ENCODE measurements at places on chromosomes 2 and 18.

DNA sequence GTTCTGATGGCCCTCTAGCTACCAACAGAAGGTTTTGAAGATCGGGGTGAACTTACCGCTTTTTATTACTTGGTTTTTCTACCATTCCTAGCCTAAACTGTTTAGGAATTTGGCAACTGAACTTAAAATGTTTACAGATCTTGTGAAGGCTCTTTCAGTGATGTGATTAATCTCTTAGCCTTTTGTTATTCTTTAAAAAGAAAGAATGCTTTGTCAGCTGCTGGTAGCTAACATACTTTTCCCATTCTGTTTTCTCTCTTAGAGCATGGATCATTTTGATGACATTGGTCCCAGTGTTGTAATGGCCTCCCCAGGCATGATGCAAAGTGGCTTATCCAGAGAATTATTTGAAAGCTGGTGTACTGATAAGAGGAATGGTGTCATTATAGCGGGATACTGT is 18.1 kb downstream of the CPSF3 start:
- no peak for DNase-seq

DNA sequence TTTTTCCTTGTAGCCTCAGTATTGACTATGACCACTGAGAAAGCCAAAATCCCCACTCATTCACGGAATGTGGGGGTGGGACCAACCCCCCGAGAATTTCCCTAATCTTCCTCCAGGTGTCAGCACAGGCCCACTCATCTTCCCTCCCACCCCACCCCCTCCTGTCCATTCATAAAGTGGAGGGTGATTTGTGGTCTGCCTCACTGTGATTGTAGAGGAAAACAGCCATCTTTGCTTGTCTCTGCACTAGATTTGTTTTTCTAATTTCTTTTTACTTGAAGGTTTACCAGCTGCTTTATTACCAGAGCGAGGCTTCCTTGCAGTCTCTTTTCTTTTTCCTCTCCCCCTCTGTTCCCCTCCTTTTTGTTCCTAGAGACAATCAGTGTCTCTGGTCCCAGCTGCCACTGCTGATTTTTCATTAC is 171.8 kb downstream of the ICOS start:
- no peak for DNase-seq

- DNase-seq: no peak
Measured at GRCh38 chr18:29712785-29713184, 1329.8 kb downstream of the DSC3 start.

DNA sequence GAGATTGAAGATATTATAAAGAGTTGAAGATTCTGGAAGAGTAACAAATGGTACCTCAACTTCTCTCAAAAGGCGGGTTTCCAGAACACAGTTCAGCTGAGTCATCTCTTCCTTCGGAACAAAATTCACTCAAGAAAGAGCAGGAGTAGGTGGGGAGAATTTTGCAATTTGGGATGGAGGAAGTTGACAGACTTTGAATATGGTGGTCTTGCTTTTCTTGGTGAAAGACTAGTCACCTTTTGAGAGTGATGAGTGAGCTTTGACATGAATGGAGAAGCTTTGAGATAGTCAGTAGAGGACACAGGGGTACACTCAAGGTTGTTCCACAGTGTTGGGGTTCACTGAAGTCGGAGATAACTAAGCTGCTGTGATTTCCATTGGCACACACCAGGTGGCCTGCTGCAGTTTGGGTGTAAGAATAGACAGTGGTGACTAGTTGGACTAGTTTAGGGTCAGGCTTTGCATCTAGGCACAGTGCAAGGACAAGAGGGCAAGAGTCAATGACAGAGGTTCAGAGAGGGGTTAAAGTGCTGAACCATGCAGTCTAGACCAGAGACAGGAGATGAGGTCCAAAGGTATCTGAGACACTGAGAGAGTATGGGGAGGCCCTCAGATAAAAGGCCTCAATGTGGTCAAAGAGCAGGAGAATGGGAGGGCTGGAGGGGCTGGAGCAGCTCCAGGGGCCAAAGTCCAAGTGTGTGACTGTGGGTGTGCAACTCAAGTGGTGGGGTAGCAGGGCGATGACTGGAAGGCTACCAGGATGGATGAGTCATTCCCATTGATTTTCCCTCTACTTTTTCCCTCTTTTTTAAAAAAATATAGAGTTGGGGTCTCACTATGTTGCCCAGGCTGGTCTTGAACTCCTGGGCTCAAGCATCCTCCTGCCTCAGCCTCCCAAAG is 7.7 kb downstream of the CCL20 start:
- DNase-seq: no peak

- no peak for DNase-seq
Measured at GRCh38 chr2:144027593-144027992, 492.3 kb downstream of the ZEB2 start.

- no peak for DNase-seq
Measured at GRCh38 chr2:12918835-12919445, 202.2 kb downstream of the TRIB2 start.

DNA sequence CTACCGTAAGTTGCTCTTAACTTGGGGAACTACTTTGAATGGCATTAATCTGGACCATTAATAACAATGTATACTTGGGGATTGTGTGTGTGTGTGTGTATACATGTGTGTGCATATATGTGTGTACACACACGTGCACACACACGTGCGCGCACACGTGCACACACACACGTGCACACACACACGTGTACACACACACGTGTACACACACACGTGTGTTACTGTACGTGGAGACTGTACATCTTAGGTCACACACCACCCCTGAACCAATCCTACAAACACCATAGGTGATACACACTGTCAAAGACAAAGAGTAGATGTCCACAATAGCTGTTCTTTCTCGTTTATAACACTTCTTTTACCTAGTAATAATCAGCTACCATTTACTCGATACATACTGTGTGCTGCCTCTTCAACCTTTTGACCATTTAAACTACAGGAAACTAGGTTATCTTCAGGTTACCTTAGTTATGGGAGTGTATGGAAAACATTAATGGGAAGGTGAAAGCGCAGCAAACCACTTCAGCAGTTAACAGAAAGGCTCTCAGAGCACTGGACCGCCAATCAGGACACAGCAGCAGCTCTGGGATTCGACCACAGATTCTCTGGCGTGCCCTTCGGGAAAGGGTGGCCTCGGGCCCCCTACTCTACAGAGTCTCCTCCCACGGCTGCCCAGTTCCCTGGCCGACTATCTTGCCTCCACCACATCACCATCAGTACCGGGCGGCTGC is 894 bp upstream of the GCC2 start:
- DNase-seq: no peak

- no peak for DNase-seq
Measured at GRCh38 chr2:176151442-176152287, at the start of gene HOXD4. Gene HOXD4, plus strand, starts transcription at chr2:176151550. Its CDS starts 84 bp downstream, at chr2:176151634.

Data from activated naive CD4-positive, alpha-beta T cell (primary cell).